SW480 (cell line): ENCODE measurements at places on chromosomes 13 and 19.
A peak's percentile ranks its signal among the peaks of the same experiment; 100 is the strongest.

DNA sequence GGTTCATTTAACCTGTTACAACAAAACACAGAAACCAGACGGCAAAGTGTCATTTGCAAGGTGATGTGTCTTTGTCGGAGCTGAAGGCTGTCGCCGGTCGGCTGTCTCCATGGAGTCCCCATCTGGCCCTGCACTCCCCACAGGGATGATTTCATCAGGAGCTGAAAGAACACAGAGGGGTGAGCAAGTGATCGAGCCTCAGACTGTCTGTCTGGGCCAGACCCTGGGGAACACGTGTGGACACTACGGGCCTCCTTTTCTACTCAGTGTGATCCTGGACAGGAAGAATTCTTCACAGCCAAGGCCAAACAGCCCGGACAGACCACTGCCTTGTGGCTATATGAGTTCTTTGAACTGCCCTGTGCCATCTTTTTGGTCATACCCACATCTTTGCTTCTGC, 85.1 kb downstream of the RNASEH2B start:
- DNase-seq = no peak

- DNase-seq = no peak
Observed at GRCh38 chr13:112330479-112331381, 45.4 kb upstream of the SPACA7 start.

DNA sequence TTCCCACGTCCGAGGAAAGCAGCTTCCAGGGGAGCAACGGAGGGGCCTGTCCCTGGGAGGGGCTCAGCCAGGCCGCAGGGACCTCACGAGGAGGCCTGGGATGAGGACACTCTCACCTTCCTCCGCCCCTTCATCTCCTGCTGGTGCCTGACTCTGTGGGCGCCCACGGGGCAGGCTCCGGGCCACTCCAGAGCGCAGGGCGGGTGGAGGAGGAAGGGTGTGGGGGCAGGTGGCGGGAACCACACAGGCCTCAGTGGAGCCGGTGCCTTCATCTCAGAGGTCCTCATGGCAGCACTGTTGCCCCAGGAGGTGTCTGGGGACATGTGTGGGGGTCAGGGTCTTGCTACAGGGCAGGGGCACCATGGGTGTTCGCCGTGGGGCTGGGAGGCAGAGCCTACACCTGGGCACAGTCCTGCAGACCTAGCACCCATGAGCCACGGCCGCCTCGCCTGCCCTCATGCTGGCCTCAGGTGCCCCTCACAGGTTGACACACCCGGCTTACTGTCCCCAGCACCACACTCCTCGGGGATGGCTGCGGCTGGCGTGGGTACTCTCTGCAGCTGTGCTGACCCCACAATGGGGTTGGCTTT, 10.1 kb upstream of the TMEM255B start:
- no peak for DNase-seq

- no peak for DNase-seq
Observed at GRCh38 chr19:18422530-18423191, 3.5 kb downstream of the SSBP4 start.

- DNase-seq = no peak
Observed at GRCh38 chr13:42275506-42275905, 3.6 kb downstream of the AKAP11 start.

- no peak for DNase-seq
Observed at GRCh38 chr13:94646904-94647303, 45.2 kb downstream of the GPR180 start.

GRCh38 chr19:46678110-46678732, 17.2 kb upstream of the DACT3 start:
- no peak for DNase-seq

GRCh38 chr13:113937527-113938180, 36.2 kb downstream of the C13orf46 start:
- DNase-seq = no peak

GRCh38 chr13:26037302-26037701, 14.5 kb downstream of the SHISA2 start:
- peak; percentile 50 for DNase-seq

DNA sequence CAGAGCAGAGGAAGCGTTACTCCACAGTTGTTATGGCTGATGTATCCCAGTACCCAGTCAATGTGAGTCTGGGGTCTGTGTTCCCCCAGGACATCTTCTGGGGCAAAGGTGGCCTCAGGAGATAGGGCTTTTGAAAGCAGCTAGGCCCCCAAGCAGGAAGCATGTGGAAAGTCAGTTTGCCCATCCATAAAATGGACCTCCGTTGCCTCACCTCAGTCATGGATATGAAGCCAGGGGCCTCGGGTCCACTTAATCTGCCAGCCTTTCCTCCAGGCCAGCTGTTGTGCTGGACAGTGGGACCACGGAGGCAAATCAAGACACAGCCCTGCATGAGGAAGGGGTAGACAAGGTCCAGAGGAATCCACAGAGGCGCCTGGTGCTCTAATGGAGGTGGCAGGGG, 3.3 kb downstream of the EPS8L1 start:
- DNase-seq = no peak

DNA sequence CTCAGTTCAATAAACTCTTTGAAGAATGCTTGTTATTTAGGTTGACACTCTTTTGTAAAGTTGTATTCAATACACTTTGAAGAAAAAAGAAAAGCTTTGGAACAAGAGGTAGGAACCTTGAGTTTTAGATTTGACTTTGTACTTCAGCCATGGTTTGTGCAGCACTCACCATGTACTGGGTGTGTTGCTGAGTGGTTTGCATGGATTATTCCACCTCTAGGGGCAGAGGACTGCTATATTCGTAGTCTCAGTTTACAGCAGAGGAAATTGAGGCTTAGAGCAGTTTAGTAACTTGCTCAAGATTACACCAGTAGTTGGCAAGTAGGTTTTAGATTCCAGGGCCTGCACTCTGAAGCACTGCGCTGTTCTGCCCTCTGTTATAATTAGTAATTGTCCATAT, 68.8 kb downstream of the DNAJC3 start:
- DNase-seq = no peak

DNA sequence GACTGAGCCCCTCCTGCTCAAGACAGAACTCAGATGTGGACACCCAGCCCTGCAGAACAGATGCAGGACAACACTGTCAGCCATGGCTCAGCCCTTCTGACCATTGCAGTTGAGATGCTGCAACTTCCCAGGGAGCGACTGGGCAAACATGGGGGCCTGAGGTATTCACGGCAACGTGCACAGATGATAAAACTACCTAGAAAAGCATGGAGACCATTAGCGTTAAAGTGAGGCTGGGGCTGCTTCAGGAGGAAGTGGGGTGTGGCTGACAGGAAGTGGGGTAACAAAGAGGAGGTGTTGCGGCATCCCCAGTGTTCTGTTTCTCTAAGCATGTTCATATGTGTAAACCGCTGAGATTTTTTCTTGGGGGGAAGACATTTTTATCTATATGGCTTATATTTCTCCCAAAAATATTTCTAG, 1.3 kb upstream of the SIGLEC9 start:
- no peak for DNase-seq

DNA sequence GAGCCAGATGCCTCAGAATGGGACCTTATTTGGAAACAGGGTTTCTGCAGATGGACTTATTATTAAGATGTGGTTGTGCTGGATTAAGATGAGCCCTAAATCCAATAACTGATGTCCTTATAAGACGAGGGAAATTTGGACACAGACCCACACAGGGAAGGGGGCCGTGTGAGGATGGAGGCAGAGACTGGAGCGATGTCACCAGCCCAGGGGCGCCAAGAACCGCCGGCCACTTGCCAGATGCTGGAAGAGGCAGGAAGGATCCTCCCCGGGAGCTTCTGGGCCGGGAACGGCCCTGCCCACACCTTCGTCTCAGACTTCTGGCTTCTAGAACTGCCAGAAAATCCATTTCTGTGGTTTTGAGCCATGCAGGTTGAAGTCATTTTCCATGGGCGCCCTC, 26.6 kb downstream of the GNG7 start:
- DNase-seq = no peak
